ENCODE measurements at places on chromosomes 1 and 21.

DNA sequence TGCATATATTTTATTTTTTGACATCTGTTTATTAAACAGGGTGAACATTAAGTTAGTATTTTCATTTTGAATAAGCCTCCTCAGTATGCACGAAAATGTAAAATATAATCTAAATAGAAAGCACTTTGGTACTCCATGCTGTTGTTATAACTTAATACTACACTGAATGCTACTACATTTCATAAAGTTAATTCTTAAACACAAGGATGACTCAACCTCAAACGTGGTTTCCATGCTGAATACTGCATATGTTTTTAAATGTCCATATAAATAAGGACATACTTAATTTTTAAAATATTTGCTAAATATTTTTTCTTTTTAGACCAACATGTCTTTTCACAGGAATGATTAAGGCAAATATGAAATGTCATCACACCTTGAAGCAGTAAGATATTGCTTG, 83.9 kb downstream of the USP24 start:
- DNase-seq = no peak

DNA sequence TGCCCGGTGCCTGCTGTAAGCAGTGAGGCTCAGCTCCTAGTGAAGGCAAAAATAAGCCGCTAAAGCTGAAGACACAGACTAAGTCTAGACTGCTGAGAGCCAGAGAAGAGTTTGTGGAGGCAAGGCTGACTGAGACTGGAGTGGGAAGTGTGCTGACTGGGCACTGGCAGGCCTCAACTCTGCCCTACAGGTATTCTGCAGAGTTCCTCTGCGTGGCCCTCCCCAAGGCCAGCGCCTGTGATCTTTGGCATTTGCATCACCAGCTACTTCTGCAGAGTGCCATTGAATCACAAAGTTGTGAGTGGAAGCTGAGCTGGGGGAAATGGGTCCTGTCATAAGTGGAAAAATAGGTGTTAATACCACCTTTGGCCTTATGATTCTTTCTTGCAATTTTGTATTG, 905.7 kb downstream of the PLA2G4A start:
- no peak for DNase-seq

DNA sequence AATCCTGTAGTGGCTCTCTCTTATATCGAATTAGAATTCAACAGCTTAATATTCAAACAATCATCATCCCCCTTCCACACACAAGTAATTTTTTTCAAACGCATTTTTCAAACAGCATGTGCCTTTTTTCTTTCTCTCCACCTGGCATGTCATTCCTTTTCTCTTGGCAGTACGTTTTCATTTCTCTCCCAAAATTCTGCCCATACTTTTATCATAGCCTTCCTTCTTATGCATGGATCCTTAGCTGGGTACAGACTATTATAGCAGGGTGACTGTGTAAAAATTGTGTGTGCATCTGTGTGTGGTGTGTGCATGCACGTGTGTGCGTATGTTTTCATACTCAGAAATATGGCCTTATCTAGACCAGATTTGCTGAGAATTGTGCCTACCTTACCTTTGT, 184.3 kb downstream of the ZC3H11B start:
- DNase-seq = no peak

DNA sequence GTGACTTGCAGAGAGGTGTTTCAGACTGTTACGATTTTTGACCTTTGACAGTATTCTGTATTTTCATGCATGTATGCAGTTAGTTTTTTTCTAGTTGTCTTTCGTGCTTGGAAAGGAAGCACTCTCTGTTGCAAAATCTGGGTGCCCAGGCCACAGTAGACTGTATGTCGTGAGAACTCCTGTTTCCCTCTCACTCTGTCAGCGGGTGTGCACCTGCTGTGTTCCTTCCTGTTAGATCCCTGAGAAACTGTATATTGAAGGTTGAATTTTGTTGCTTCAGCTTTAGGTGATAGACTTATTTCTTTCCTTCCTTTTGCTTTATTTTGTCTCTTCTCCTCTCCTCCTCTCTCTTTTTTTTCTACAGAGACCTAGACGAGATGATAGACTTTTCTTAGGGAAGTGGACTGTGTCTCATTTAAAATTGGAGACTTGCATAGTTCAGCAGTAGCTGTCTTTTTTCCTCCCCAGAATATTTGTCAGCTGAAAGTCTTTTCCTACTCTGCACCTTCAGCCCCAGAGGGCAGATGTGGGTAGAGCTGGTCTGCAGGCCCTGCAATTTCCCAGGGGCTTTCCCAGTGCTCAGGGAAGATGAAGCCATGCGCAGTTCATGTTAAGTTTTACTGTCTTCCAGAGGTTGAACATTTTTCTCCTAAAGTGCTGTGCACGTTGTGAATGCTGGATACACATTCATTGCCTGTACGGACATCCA, 1.4 kb downstream of the TRAPPC10 start:
- DNase-seq = no peak

DNA sequence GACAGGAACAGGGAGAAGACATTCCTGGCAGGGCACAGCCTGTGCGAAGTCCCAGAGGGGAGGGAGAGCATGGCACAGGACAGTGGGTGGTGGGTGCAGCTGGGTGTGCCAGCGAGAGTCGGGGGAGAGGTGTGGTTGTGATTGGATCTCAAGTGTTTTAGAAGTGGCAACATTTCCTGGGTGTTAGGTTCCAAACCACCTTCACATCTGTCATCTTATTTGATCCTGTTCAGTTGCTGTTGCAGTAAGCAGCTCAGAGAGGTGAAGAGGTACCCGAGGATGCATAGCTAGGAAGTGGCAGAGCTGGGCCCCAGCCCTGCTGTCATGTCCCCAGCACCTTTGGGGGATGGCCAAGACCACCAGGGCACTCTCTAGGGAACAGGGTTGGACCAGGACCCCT, 22.0 kb upstream of the DISP3 start:
- DNase-seq = no peak

- DNase-seq = no peak
Measured at GRCh38 chr1:214983126-214983869, 99.2 kb upstream of the KCNK2 start.

GRCh38 chr1:7549277-7550161, 221.6 kb upstream of the VAMP3 start:
- peak; percentile 87 for DNase-seq

DNA sequence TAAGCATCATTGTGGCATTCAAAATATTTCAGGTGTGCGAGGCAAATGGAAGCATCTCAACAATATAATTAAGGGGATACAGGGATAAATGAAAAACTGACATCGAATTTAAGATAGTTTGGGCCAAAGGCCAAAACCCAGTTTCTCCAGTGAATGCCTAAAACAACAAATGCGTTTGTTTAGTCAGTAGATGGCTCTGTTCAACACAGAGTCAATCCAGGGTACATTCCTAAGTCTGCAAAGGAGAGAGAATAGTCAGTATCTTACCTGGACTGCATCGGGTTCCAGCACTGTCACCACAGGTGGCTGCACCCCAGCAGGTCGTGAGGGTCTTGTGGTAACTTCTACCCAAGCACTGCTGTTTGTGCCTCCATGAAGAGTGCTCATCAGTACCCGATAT, 321.1 kb downstream of the KCTD3 start:
- peak; percentile 2 for DNase-seq

DNA sequence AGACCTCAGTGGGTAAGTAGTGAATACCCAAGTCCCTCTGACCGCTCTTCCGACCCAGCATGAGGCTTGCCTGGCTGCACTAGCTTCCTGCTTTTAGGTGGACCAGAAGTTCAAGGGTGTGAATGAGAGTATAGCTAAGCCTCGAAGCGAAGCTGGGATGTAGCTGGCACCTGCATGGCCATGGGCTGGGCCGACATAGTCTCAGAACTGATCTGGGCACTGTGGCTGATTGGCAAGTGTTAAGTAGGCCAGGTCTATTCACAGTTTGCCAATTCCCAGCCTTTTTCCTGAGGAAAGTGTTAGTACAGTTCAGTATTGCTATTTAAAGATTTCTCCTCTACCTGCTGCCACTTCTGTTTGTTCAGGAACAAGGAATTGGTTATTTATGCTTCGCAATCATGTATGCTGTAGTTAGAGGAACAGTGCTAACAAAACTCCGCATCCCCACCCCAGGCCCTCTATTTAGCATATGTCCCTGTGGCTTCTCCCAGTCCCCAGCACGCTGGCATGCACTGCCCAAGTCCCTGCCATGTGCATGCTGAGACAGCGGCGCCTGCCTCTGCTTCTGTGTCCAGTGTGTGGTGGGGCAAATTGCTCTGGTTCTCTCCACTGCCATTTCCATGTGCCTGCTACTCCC, 16.3 kb downstream of the SPATA46 start:
- DNase-seq = no peak

DNA sequence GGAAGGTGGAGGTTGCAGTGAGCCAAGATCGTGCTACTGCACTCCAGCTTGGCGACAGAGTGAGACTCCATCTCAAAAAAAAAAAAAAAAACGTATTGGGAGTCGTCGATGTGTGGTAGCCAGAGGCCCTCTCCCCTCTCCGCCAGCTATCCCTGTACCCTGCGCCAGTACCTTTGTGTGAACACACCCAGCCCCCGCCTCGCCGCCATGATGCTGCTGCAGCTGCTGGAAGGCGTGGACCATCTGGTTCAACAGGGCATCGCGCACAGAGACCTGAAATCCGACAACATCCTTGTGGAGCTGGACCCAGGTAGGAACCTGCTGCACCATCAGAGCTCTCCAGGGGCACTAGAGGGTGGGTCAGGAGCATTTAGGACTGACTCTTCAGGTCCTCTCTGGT, 12.2 kb downstream of the PINK1 start:
- no peak for DNase-seq

DNA sequence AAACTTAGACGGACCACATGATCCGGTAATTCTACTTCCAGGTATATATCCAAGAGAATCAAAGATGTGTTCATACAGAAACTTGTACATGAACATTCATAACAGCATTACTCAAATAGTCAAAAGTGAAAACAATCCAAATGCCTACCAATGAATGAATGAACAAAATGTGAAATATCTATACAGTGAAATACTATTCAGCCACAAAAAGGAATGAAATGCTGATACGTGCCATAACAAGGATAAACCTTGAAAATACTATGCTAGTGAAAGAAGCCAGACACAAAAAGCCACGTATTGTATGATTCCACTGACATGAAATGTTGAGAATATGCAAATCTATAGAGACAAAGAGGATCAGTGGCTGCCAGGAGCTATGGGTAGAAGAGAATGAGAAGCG, 18.3 kb downstream of the TARBP1 start:
- no peak for DNase-seq

- DNase-seq = no peak
Measured at GRCh38 chr1:15328351-15329103, 81.2 kb upstream of the EFHD2 start.

DNA sequence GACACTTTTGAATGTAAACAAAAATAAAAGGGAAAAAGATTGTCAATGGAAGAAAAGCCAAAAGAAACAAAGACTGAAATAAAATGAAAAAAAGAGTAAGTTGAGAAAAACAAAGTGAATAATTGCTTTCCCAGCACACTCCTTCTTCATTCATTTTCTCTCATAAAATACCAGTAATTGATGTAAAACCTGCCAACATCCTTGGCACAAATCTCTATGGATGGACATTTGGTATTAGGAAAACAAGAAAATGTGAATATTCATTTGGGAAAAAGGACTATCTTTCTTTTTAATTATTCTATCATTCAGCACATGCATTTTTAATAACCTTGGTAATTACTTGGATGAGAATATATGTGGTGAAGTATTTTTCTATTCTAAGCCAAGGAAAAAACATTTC, 204.4 kb upstream of the TNR start:
- no peak for DNase-seq

DNA sequence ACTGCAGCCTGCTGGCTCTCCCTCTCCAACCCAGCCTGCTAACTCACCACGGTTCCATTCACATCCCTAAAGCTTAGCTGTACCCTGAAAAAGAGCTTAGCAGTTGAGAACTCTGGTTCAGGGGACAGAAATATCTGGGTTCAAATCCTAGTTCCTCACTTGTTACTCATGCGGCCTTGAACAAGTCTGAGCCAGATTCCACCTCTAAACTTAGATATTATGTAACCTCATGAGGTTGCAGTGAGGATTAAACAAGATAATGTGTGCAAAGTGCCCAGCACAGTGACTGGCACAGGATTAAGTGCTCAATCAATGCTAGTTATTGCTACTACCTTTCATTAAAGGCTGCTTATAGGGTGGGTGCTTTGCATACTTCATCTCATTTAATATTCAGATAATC, 41.3 kb upstream of the DHCR24 start:
- no peak for DNase-seq

DNA sequence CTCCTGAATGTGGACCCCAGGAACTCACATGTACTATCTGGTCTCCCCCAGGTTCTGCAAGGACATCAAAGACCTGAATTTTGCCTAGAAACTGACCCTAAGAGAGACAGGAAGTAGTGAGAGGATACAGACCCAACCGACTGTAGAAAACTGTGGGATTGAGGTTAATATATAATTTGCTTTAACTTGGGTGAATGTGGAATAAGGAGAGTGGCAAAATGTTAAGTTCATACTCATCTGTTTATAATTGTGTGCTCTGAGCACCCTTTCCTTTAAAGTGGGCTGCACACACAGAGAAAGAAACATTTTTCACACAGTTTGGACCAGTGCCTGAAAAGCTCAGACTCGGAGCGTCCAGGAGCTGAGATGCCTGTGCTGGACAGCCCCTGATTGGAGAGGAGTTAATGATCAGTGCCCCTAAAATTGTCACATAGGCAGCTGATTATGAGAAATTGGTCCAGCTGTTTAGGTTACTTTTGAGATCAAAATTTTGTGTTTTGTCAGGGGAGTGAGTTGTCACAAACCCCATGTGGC, 37.2 kb downstream of the ROR1 start:
- DNase-seq = no peak

Measured in HTR-8/SVneo (cell line).